CD4-positive, alpha-beta T cell treated with Interleukin-10 for 1 hour (primary cell): ENCODE measurements at places on chromosomes 13 and 19.
A peak's percentile ranks its signal among the peaks of the same experiment; 100 is the strongest.

DNA sequence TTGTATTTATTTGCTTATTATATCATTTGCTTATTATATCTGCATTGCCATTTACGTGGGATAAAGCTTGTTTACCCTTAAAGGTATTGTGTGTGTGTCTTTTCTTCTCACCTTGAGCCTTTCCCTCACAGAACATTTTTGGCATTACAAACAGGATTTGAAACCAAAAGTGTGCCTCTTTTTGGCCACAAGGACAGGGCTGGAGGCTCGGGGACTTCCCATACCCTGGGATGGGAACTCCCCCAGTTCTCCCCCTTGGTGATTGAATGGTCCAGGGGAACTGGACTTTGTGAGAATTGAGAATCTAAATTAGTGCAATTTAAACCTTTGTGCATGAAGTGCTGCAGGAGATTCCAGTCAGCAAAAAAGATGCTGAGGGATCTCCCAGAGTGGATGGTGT, 2.4 kb upstream of the ZNF506 start:
- no peak for DNase-seq

GRCh38 chr13:45892513-45892912, 41.0 kb upstream of the SIAH3 start:
- DNase-seq, result no peak

DNA sequence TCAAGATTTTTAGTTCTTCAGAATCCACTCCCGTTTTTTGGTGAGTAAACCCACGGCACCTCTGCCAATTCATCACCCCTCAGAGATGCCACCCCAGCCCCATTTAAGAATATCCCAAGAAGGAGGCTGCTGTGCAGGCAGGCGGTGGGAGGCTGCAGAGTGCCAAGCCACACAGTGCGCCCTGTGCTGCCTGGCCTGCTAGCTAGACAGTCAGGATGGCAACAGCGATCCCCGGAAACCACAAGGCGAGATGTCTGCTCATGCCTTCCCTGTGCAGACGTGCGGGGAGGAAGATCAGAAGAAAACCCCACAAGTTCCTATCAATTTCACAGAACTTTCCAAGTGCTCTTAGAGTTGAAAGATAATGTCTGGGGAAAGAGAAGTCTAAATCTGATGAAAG, 64.8 kb upstream of the GPR183 start:
- DNase-seq, result peak; percentile 73

DNA sequence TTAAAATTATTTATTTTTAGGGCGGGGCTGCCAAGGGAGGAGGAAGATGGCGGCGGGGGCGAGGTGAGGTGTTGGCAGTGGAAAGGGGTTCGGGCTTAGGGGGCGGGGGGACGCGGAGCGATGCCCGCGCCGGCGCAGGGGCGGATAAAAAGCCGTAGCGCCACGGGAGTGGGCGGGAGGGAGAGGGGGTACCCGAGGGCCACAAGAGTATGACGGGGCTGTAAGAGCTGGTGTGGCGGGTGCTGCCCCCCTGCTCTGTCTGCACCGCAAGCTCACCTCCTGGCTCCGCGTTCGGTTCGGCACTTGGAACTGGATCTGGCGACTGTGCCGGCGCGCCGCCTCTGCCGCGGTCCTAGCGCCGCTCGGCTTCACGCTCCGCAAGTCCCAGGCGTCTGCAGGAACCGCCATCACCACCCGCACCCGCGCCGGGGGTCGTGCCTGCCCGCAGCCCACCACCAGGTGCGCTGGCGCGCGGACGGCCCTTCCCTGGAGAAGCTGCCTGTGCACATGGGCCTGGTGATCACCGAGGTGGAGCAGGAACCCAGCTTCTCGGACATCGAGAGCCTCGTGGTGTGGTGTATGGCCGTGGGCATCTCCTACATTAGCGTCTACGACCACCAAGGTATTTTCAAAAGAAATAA, 265.2 kb upstream of the SGCG start:
- no peak for DNase-seq

GRCh38 chr13:53250272-53250875, 221.8 kb downstream of the OLFM4 start:
- DNase-seq, result peak; percentile 41

GRCh38 chr19:29162694-29163093, 50.3 kb downstream of the UQCRFS1 start:
- no peak for DNase-seq

- no peak for DNase-seq
These were observed 120.9 kb downstream of the DLEU7 start for GRCh38 chr13:50722440-50723125.

DNA sequence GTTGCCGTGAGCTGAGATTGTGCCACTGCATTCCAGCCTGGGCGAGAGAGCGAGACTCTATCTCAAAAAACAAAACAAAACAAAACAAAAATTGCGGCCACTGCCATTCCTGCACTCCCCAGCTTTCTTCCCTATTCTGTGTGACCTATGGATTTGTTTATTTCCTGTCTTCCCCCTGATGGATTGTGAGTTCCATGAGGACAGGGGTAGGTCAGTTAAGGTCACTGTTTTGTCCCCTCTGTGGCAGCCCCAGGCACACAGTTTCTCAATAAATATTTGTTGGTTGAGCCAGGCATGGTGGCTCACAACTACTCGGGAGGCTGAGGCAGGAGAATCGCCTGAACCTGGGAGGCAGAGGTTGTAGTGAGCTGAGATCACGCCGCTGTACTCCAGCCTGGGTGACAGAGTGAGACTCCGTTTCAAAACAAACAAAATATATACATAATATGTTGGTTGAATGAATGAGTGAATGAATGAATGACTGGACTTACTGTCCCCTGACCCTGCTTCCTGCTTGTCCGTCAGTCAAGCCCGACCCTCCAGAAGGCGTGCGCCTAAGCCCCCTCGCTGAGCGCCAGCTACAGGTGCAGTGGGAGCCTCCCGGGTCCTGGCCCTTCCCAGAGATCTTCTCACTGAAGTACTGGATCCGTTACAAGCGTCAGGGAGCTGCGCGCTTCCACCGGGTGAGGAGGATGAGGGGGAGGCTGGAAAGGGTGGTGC, 5.0 kb downstream of the EBI3 start:
- no peak for DNase-seq

DNA sequence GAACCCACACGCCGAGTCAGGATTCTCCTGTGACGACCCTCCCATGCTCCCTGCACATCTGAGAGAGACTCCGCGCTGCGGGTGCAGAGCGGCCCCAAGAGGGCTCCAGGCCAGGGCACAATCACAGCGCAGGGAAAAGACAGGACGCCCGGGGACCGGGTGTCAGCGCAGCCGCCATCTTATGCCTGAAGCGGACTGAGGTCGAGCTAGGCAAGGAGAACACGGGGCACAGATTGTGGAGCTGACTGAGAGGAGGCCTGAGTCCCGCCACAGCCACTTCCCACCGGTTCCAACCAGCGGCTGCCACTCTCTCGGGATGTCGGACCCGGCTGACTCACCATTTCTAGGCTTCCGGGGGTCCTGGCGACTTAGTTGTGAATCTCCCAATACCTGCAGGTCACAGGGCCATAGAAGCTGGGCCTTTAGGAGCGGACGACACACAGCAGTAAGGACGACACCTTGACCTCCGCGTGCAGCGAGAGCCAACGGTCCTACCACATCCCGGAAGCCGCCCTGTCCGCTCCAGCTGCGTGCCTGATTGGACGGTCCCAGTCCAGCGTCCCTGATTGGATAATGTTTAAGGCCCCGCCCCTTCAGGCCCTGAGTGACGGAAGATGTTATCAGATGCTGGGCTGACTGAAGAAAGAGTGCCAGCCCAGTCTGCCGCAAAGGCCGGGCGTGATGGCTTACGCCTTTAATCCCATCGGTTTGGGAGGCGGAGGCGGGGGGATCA, at the start of gene ZNF728:
ZNF728 (minus strand) TSS at position 487 of the 733 bp plus-strand sequence; CDS start at position 341, 146 bp downstream.
- no peak for DNase-seq
